ENCODE measurements at places on chromosomes 16 and 17.

GRCh38 chr17:49691086-49691676, 13.3 kb upstream of the SPOP start:
- no peak for DNase-seq

DNA sequence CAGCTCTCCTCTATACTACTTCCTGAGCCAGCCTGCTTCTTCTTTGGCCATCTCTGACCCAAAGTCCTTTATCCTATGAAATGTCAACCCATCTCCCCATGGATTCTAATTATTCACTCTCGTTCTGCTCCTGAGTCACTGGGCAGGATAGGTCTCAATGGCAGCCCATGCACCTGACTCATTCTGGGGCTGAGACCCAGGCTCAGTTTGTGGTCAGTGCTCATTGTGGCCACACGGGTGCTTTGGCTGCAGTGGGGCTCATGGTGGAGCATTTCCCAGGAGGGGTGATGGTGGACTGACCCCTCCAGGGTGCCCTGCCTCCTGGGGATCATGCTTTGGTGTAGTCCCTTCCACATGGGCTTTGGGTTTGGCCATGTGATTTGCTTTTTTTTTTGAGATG, 154.8 kb upstream of the WSCD1 start:
- DNase-seq, result no peak

DNA sequence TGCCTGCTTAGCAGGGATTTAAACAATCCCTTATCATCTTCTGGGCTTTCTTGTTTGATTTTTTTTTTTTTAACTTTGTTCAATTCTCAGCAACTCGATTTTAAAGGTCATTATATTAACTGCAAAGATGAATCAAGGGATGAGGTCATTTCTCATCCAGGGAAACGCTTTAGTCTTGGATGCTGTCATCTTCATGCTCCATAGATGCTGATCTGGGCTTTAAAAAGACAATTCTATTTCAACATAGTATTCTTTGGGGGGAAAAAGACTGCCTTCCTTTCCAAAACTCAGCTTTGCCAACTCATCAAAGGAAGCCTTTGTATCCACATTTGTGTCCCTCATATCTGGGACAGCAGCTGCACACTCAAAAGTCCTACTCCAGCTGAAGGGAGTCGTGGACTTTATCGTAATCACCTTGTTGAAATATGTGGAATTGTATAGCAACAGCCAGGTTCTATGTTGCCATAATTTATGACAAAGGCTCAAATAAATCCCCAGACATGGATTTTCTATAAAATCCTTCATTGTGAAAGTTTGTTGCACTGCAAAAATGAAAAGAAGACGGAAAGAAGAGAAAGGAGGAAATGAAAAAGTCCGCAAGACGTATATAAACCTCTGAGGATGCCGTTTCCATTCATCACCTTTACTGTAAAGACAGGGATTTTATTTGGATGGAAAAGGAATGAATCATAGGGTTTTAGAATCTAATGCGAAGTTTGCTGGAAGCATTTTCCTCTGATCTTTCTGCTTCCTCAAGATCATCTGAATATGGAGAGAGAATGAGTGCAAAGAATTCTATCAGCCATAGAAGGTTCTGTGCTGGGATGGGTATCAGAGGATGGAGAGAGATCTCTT, 48.6 kb upstream of the XYLT1 start:
- no peak for DNase-seq

DNA sequence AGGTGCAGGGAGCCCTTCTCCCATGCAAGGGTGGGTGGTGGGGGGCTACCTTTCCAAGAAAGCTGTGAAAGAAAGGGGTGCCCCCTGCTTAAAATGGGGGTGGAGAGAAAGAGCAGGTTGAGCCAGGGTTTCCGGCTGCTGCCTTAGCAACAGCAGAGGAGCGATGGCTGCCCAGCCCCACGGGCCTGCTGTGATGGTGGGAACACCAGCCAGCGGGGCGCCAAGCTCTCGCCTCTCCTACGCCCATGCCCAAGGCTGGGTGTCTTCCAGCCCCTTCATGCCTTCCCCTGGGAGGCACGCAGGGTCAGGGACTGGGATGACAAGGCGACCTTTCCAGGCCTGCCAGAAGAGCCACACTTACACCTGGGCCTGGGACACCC, 3.0 kb downstream of the FMNL1 start:
- no peak for DNase-seq

DNA sequence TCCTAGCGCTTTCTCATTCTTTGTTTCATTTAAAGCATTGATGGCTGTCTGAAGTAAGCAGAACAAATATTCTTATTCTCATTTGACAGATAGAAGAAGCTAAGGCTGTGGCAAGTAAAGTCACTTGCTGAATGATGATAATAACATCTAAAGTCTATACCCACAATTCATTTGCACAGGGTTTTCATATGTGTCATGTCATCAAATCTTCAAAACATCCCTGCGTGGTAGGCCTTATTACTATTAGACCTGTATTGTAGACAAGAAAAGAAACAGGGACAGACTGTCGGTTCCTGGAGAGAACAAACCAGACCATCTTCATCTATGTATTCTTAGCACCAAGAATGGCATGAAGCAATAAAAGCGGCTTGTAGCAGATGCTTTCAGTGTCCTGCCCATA, 85.9 kb downstream of the ASIC2 start:
- no peak for DNase-seq

DNA sequence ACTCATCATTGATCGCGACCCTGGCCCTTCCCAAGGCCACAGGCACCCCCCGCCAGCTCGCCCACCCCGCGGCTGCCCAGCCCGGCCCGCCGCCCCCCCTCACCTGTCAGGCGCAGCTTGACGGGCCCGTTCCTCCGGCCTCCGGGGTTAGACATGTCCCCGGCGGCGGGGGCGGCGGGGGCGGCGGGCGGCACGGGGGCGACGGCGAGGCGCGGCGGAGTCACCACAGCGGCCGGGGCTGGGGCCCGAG, 456 bp downstream of the SMURF2 start:
- DNase-seq, result no peak

DNA sequence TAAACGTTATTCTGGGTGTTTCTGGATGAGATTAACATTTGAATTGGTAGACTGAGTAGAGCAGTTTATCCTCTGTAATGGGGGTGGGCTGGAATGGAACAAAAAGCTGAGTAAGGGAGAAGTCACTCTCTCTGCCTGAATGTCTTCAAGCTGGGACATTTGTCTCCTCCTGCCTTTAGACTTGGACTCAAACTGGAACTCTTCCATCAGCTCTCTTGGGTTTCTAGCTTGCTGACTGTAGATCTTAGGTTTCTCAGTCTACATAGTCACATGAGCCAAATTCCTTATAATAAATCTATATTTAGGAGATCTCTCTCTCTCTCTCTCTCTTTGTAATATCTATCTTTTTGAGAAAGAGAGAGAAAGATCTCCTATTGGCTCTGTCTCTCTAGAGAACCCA, 553.3 kb upstream of the CDH11 start:
- DNase-seq, result no peak

Measured in stimulated activated CD8-positive, alpha-beta memory T cell treated with anti-CD3 and anti-CD28 coated beads, Interleukin-7, amount 100 ng/mL, for 4 hours (primary cell).